Activated CD8-positive, alpha-beta memory T cell treated with anti-CD3 and anti-CD28 coated beads for 4 hours (primary cell): ENCODE measurements at places on chromosomes 16 and 17.

- DNase-seq: no peak
Observed at GRCh38 chr17:27609611-27610303, 21.2 kb upstream of the LGALS9 start.

- no peak for DNase-seq
Observed at GRCh38 chr17:43530288-43531081, 15.7 kb downstream of the ETV4 start.

DNA sequence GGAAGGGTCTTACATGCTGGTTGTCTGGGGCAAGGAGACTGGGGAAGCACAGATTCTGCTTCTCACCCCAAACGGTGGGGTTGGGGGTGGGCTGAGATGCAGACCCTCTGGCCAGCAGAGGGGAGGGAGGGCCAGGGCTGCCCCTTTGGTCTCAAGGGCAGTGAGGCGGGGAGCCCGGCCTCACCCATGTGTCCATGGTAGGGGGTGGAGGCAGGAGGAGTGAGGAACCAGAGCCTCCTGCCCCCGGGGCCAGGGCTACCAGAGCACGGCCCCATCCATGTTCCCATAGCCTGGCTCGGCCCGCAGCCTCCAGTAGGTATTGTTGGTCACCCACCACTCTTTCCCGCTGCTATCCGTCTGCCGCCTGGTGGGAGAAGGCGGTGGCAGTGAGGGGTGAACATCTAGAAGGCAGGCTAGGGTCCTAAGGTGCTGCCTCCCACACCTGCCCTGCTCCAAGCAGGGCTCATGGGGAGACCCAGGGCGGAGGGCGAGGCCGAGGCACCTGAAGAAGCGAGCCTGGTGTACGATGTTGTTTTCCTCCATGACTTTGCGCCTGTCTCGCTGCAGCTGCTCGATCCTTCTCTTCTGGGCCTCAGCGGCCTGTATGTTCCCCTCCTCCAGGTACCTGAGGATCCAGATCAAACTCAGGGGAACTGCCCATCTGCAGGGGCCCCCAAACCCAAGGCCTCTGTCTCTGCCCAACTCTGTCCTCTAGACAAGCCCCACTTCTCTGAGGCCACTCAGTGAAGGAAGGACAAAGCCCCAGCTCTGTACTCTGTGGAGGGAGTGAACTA lies 13.4 kb downstream of the OSBPL7 start:
- DNase-seq: no peak

GRCh38 chr17:49596613-49597244 lies 21.1 kb downstream of the NXPH3 start:
- no peak for DNase-seq

- no peak for DNase-seq
Observed at GRCh38 chr17:76025294-76025693, 1.8 kb downstream of the EVPL start.

GRCh38 chr16:68776821-68777485 lies 39.9 kb downstream of the CDH1 start:
- no peak for DNase-seq

DNA sequence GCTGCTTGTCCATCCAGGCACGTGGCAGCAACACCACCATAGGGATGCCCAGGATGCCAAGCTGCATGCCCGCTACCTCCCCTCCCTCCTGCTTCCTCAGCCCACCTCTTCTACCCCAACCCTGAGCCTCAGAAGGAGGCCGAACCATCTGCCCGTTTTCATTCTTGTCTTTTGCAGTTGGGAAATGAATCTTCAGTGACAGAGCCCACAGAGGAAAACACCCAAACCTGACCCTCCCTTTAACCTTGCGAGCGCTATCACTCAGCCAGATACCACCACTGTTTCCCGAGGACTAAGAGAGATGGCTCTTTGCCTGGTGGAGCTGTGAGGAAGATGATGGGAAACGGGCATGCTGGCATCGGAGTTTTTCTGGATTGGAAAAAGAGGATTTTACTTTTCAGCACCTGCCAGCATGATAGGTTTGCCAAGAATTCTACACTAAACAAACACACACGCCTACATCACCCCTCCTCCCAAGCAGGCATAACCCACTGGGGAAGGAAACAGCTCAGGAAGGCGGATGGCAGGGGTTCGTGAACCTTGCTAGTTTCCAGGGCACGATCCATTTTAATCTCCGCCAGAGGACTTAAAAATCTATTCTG lies 457.4 kb downstream of the SLC39A11 start:
- DNase-seq: no peak

DNA sequence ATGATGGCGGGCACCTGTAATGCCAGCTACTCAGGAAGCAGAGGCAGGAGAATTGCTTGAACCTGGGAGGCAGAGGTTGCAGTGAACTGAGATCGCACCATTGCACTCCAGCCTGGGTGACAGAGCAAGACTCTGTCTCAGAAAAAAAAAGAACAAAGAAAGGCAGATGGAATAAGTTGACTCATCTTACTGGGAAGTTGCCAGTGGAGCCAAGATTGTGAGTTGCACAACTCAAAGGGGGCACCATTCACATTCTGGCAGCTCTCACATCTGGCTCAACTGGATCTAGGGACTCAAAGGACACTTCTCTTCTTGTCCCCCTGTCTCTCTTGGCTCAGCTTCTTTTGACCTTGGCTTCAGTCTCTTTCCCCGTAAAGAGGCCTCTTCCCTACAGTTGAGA lies 53.7 kb upstream of the ETV4 start:
- DNase-seq: no peak

GRCh38 chr17:81025065-81025740 lies 9.7 kb upstream of the BAIAP2 start:
- DNase-seq: no peak

GRCh38 chr17:40846515-40847144 lies 20.4 kb downstream of the KRT12 start:
- DNase-seq: no peak
